ENCODE measurements at places on chromosomes 4 and X.

GRCh38 chr4:22787753-22788375 lies 95.1 kb downstream of the GBA3 start:
- no peak for DNase-seq

DNA sequence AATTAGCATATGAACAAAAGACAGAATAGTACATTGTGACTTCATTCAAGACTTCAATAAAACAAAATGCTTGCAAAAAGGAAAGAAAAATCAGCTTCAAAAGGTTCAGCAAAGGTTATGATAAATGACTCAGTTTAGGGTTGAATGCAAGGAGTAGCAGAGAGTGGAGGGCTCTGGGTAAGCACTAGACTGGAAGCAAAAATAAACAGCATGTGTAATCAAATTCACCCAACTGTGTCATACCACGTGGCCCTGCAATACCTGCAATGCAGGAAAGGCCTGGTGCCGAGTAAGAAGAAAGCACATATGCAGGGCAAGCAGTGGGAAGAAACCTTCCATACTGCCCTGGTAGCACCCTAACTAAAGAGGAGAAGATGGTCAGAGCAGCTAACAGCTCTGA lies 88.7 kb downstream of the ATP11C start:
- no peak for DNase-seq

- no peak for DNase-seq
These were observed 101.3 kb downstream of the SLC2A9 start for GRCh38 chr4:9920029-9920428.

GRCh38 chr4:38111024-38111423 lies 150.8 kb downstream of the PTTG2 start:
- DNase-seq: no peak

DNA sequence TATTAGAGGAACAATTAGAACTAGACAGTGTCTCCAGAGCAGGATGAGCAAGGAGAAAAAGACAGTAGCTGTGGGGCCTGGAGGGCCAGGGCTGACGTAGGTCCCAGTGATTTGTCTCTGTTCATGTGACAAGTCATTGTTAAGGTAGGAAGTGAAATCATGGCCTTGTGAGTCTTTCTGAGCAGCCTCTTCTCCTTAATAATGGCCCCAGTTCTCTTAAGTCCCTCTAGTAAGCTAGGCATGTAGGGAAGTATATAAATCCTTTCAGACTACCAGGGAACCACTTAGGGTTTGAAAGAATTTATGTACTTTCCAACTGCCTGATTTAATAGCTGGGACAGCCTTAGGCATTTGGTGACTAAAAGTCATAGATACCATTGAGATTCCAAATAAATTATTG lies 133.0 kb downstream of the KLHL8 start:
- DNase-seq: no peak

DNA sequence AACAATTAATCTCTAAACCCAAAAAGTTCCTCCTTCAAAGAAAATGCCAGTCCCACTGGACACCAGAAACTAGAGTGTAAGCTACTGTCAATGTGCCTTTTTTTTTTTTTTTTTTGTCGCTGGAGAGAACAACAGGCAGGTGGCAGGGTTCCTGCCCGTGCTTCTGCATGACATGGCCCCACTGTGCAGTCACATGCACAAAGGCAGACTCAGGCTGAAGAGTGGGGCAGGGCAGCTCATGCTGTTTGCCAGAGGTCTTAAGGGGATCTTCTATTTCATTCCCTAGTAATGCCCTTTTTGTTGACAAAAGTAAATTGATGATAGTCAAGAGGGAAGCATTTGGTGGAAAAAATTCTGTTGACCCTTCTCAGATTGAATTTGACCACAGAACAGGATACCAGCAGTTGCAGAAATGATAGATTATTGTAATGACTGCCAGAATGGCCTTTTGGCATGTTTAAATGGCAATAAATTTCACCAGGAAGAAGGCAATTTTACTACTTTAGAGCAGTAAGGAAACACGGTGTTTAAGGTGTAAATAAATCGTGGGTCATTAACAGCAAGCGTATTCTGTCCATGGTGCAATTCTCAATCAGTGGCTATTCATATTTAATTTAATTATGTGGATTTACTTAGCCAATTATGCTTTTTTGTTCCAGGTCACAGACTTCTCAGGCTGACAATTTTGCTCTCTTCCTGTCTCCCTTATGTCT lies 80.9 kb downstream of the NKX6-1 start:
- DNase-seq: no peak

DNA sequence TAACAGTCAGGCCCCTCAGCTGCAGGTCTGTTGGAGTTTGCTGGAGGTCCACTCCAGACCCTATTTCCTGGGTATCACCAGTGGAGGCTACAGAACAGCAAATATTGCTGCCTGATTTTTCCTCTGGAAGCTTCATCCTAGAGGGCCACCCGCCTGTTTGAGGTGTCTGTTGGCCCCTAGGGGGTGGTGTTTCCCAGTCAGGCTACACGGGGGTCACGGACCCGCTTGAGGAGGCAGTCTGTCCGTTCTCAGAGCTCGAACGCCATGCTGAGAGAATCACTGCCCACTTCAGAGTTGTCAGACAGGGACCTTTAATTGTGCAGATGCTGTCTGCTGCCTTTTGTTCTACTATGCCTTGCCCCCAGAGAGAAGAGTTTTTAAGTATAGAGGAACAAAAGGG lies 160.8 kb downstream of the DKK2 start:
- no peak for DNase-seq

GRCh38 chr4:24937917-24938281 lies 25.1 kb upstream of the CCDC149 start:
- DNase-seq: no peak

DNA sequence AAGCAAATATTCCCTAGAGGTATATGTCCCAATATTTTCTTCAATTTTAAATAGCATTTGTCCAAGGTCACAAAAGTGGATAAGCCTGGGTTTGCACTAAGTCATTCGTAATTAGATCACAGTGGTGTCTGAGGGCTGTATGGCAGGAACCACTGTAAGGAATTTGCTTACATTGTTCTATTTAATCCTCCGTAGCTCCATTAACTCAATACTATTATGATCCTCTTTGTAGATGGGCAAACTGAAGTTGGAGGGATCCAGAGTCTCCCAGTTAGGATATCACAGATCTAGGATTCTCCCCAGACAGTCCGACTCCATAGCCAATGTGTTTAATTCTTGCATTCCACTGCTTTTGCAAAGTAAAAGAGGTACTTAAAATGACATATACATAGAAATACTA lies 242.7 kb upstream of the DCAF8L1 start:
- no peak for DNase-seq

- DNase-seq: no peak
These were observed 20.2 kb downstream of the TMEM31 start for GRCh38 chrX:103730796-103731493.

DNA sequence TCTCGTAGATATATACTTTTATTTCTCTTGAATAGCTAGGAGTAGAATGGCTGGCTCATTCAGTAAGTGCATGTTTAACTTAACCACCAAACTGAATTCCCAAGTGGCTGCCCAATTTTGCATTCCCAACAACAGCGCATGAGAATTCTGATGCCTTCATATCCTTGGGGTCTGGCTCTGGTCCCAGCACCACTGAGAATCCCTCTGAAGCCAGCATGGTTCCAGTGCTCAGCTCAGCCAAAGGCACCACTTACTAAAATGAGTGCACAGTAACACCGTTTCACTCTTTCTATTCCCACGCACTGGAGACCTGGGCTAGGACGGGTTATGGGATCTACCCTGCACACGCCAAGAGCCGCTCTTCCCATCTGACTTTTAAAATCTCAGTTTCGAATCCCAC lies 60.4 kb downstream of the CASP3 start:
- no peak for DNase-seq

DNA sequence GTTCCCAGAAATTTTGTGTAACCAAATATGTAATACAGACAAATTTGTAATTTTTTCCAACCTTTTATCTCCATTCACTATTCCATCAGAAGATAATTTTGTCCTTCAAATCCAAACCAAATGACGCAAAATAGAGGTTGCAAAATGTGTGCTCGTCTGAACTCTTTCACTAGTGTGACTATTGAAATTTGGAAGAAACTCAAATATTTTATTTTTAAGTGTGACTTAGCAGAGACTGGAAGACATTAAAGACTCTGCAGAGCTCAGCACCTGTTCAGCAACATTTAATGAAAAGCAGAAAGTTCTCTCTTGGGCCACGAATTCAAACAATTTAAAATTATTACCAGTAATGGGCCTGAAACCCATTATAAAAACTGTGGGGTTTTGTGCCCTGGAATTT lies 30.0 kb upstream of the APELA start:
- no peak for DNase-seq

DNA sequence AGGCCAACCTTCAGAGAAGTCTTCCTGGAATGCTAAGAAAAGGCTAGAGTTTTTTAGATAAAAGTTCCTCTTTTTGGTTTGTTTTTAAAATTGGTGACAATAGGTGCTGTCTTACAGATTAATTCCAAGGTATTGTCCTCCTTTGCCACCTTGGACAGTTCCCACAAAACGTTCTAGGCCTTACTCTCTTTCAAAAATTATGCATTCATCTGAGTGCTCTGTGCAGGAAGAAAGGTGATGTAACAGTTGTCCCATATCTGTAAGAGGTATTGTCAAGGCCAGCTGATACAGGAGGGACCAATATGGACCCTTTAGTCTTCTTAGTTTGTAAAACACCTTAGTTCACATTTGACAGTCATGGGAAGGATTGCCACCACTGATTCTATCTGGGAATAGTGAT lies 15.9 kb upstream of the CXCL5 start:
- DNase-seq: no peak

DNA sequence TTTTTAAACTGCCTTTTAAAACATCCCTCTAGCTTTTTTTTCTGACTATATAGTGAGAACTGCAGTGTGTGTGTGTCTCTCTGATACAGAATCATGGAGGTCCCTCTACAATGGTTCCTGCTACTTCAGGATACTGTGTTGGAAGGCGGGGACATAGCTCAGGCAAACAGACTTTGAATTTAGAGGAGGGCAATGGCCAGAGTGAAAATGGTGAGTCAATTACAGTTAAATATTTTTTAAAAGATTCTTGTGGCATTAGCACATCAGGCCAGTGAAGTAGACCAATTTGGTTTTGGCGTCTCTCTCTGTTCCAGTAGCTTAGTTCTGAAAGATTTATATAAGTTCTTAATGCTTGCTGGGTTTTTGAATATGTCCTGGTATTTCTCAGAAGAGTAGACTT lies 47.1 kb downstream of the ALG13 start:
- no peak for DNase-seq

- DNase-seq: no peak
These were observed 165.8 kb downstream of the GASK1B start for GRCh38 chr4:158006990-158007389.

DNA sequence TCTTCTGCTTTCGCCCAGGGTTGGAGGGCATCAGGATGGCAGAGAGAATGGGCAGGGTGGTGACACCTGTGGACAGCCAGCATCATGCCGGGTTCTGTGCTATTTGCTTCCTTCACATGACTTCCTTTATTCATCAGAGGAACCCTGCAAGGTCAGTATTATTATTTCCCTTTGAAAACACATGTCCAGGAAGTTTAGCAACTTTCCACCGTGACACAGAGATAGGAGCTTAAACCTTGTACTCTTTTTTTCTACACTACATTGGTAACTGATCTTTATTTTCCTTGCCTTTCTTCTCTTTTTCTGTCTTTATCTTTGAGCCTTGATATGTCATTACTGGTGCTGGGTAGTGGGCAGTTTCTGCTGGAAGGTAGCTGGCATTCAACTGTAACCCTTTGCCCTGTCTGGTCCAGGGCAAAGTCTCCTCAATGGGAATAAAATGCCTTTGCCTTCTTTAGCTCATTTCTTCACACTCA lies 5.0 kb upstream of the MGST2 start:
- DNase-seq: no peak

DNA sequence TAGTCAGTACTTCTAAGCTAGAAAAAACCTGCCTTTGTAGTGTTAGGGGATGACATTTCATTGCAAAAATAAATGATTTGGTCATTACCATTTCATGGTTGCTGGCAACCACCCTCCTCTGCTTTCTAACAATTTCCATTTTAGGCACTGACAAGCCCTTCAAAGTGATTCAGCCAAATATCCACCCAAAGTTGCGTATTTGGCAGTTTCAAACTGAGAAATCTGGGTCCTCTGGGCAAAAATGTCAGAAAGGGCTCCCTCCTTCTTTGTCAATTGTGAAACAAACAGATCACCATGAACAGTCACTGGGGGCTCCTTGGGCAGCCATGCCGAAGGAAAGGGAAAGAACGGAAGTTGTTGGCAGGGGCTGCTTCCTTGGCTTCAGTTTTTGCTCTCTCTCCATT lies 33.0 kb downstream of the PLAC1 start:
- no peak for DNase-seq

- no peak for DNase-seq
These were observed 19.9 kb downstream of the DCHS2 start for GRCh38 chr4:154471526-154472331.

- DNase-seq: no peak
These were observed 13.5 kb downstream of the TTC29 start for GRCh38 chr4:146932116-146932515.

GRCh38 chr4:60589425-60589824 lies 610.7 kb upstream of the ADGRL3 start:
- no peak for DNase-seq

DNA sequence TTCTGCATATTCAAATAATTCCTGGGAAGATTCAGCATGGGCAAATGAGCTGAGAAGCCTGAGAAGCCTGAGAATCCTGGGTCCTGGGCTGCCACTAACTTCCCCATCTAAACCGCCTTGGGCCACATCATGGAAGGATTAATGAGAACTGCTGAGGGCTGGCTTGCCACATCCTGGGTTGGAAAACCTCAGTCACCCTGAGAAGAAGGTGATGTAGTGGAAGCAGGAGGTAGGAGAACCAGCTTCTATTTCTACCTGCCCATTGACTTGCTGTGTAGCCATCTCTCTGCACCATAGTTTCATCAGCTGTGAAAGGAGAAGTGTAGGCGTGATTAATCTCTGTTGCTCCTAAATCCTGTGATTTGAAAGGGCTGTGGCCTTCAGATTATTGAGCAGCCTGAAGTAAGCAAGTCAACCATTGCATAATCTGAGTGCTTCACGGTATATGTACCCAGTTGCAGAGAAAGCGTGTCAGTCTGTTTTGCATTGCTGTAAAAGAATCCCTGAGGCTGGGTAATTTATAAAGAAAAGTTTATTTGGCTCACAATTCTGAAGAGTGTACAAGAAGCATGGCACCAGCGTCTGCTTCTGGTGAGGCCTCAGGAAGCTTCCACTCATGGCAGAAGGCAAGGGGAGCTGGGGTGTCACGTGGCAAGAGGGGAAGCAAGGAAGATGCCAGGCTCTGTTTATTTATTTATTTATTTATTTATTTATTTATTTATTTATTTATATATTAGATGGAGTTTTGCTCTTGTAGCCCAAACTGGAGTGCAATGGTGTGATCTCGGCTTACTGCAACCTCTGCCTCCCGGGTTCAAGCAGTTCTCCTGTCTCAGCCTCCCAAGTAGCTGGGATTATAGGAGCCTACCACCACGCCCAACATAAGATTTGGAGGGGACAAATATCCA lies 140.9 kb upstream of the ATP6AP2 start:
- DNase-seq: no peak

DNA sequence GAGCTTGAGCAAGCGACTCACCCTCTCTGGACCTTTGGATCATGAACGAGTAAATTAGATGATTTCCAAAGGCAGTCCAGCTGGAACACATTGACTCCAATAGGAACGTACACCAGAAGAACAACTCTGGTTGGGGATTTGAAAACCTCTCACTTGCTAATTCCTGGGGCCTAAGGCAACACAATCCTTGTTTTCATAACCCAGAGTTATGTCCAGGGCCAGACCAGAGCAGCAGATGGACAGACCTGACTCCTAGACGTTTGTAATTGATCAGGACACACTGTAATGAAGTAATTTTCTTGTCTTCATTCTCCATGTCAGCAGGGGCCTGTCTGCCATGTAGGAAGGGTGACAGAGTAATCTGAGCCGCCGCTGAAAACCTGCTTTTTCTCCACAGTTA lies 283.9 kb downstream of the IDS start:
- DNase-seq: no peak

- no peak for DNase-seq
These were observed 87.6 kb downstream of the GBA3 start for GRCh38 chr4:22780317-22780716.

Measured in activated CD8-positive, alpha-beta memory T cell treated with anti-CD3 and anti-CD28 coated beads, Interleukin-2, amount 50 U/mL, for 4 hours (primary cell).